ENCODE measurements at places on chromosomes 6 and 20. TPM values are rescaled to one million over a fixed set of nuclear protein-coding genes. Genes with fewer than 3 reads are reported as not detected.

Gene FRMD1
- total RNA-seq: 0.07 TPM

Gene PRICKLE4
- total RNA-seq: 0.28 TPM

Gene F13A1
- not detected for total RNA-seq

Gene BFSP1
- total RNA-seq: 3.0 TPM

Gene CST9L
- total RNA-seq: not detected
